ENCODE measurements at places on chromosomes 2 and 18.
A peak's percentile ranks its signal among the peaks of the same experiment; 100 is the strongest.

- DNase-seq: no peak
Measured at GRCh38 chr18:74773171-74773624, 175.5 kb downstream of the ZNF407 start.

- no peak for DNase-seq
Measured at GRCh38 chr18:69469444-69469919, 68.8 kb downstream of the DOK6 start.

DNA sequence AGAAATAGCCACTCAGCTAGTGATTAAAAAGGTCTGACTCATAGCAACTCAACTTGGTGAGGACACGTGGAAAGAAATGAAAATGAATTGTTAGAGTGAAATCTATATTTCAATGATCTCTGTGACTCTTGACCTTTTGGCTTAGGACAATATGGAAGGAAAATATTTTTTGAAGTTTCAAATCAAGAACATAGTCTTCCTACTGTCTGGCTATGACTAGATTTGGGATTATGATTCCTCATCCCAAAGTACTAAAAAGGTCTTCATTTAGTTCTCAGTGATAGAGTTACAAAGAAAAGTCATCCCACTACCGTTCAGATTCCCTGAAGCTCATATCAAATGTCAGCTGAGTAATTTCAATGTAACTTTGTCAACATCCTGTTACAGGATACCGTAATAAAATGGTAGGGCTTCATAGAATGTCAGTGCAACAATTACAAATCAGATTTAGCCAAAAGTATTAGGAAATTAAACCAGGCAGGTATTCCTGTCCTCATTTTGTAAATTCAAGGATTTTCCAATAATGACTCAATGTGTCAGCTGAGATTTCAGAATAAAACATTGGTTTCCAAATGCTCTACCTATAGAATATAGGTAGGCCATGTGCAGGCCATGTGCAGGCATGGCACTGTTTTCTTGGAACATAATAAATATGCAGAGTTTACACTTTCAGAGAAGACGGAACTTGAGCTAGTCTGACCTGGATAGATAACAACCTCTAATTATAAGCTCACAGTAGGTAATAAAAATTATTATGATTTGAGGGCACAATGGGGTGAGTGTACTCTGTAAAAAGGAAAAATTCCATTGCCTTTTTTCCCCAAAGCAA lies 36.0 kb downstream of the ANKRD29 start:
- DNase-seq: no peak

DNA sequence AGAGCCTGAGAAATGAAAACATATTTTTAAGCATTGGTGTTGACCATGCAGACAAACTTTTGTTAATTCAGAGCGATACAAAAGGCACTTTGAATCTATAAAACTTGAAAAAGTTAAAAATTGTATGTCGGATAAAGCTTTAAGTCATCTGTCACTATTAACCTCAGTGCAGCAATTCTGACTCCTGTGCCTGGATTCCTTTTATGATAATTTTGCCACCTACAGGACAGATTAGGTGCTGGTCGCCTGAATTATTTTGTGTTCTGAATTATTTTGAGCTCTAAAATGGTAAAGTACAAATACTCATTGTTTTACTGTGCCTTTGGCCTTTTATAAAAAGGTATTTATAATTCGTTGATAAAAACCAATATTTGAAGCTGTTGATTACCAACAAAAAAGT lies 19.4 kb upstream of the RNF138 start:
- DNase-seq: peak; percentile 27

DNA sequence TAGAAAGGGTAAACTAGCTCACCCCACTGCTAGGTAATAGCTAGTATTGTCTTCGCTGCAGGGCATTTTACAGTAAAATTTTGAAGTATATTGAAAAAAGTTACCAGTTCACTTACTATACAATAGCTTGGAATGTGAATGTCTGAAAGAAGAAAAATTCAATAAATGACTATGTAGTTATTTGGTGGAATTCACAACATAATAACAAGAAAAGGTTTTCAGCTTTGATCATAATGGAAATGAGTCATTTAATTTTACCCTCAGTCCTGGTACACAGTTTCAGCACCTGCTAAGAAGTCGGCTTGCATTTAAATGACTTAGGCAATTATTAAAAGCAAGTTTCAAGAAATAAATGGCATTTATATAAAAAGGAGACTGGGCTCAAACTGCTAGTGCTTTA lies 90.4 kb downstream of the NUP35 start:
- DNase-seq: no peak

GRCh38 chr2:133461484-133461883 lies 106.8 kb downstream of the NCKAP5 start:
- no peak for DNase-seq

DNA sequence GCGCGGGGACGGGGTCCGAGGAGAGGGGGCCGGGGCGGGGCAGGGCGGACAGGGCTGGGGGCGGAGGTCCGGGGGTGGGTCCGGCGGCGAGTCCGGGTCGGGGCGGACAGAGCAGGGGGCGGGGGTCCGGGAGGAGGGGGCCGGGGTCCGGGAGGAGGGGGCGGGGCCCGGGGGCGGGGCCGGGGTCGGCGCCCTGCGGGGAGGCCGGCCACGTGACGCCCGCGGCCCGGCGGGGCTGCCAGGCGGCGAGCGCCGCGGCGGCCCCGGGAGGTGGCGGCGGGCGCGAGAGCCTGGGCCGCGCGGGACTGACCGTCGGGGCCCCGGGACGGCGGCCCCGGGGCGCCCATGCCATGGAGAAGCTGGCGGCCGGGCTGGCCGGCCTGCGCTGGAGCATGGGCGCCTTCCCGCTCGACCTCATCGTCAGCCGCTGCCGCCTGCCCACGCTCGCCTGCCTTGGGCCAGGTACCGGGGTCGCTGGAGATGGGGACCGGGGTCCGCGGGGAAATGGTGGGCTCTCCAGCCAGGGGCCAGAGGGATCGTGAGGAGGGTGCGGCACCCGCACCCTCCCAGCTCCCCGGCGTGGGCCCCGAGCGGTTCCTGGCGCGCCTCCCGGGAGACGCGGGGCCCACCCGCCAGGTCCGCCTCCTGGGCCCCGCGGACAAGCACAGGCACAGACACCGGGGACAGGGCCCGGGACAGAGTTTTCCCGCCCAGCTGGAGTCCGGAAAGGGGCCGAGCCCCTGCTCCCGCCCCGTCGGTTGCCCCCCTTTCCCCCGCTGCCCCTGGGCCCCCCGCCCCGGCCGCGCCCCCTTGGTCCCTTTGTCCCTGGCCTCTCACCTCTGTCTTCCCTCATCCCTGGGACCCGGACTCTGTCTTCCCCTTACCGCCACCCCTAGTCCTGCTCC lies at the start of gene GAREM2:
Gene GAREM2 (plus strand): TSS at position 218 of the 905 bp plus-strand sequence. CDS start 133 bp downstream, at position 351.
- no peak for DNase-seq

GRCh38 chr2:68827666-68828065 lies 43.5 kb downstream of the BMP10 start:
- DNase-seq: no peak

DNA sequence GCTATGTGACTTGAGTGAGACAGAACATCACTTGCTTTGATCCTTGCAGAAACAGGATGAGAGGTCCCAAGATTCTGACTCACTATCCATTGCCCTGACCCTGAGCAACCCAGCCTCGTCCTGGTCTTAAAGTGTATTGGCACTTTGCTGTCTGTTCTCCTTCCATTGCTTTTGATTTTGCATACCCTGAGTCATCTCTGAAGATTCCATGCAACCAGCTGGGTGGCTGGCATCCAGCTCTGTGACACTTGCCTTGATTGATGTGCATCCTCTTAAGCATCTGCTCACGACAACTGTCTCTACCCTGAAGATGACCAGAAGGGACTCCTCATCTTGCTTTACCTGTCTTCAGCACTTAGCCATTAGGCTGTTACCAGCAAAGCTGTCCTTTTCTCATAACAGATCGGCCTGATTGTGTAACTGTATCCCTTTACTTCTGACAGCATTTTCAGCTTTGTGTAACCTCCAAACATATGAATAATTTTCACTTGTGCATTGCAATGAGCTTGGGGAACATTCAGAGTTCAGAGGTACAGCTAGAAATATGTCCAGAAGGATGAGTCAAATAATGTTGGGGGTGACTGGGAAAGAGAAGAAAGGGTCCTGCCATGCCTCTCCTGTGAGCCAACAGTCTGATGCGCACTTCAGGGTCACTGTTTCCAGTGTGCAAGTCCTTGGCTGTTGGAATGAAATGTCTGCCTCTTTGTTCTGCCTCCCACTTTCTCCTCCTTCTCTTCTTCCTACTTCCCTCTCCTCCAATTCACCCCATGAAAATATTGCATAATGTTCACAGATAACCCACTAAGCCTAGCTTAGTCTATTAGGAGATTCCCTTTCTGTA lies 249.7 kb upstream of the OSR1 start:
- no peak for DNase-seq

GRCh38 chr2:145789636-145790035 lies 1269.7 kb upstream of the ZEB2 start:
- no peak for DNase-seq

GRCh38 chr18:4126939-4127338 lies 328.2 kb downstream of the DLGAP1 start:
- no peak for DNase-seq

GRCh38 chr2:122411231-122411630 lies 655.8 kb downstream of the TSN start:
- DNase-seq: no peak

DNA sequence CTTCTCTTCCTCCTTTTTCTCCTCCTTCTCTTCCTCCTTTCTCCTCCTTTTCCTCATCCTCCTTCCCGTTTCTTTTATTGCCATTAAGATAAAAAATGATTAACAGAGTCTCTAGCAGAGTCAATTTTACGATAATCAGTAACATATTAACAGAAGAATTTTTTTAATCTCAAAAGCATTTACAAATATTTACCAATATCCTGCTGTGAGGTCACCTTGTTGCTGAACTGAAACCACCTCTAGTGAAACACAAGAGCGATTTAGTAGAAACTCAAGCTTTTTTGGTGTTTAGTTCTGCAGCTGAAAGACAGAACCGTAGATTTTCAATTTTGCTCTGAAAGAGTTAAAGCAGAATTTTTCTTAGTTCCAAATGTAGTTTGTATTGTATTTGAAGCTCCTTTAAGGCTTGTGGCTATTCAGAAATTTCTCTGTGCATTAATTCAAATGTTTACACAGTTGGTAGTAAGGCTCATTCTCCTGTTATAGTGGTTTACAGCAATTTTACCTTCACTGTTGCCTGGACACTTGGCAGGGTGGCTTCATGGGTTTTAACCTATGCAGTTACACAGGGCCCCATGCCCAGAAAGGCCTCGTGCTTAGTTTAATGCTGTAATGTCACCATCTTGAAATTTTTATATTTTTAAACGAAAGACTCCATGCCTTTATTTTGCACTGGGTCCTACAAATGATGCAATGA lies 1106.6 kb upstream of the FAM98A start:
- DNase-seq: no peak

DNA sequence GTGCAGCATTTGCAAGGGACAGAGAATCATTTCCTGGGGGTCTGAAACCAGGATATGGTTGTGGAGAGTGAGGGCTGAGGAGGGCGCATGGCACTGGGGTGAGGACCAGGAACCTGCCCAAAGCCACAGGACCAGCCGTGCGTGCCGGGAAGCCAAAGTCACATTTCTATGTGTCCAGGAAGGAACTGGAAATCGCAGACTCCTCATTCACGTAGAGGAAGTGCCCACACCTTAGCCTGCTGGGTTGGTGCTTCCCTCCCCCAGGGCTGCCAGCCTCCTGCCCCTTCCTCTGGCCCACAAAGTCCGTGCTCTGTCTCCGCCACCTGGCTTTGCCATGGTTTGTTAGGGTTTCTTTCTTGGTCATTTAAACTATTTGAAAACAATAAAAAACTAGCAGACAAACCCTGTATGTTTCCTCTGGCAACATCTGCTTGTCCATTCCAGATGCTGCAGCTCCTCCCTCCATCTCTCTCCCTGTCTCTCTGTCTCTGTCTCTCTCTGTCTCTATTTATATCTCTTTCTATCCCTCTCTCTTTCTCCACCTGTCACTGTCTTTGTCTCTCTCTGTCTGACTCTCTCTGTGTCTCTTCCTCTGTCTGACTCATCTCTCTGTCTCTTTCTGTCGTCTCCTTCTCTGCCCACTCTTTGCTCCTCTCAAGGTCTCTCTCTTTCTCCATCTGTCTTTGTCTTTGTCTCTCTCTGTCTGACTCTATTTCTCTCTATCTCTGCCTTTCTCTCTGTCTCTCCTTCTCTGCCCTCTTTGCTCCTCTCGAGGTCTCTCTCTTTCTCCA lies 163.2 kb upstream of the TPO start:
- no peak for DNase-seq

GRCh38 chr18:7666195-7666776 lies 99.2 kb downstream of the PTPRM start:
- DNase-seq: no peak

DNA sequence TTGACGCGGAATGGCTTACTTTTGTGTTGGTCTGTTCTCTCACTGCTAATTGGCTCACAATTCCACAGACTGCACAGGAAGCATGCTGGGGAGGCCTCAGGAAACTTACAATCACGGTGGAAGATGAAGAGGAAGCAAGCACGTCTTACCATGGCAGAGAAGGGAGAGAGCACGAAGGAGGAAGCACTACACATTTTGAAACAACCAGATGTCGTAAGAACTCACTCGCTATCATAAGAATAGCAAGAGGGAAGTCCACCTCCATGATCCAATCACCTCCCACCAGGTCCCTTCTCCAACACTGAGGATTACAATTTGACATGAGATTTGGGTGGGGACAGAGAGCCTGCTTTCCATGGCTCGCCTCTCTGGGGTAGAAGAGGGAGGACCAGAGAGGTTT lies 106.2 kb downstream of the KCNF1 start:
- DNase-seq: no peak

- no peak for DNase-seq
Measured at GRCh38 chr2:63587814-63588384, 378 bp downstream of the WDPCP start.

DNA sequence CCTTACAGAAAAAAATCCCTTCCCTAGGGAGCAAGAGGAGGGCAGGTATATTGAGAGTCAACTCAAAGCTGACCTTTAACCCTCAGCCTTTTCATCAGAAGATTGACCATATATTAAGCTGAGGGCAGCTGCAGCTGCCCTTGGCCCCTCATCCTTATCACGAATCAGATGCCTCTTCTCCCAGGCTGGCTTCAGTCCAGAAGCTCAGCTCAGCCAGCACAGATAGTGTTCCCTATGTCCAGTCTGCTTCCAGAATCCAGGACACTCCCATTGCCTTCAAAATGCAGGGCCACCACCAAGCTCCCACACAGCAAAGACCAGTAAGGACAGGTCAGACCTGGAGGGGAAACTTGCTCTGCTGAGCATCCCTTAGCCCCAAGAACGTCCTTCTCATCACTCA lies 146.1 kb downstream of the BCL11A start:
- no peak for DNase-seq

DNA sequence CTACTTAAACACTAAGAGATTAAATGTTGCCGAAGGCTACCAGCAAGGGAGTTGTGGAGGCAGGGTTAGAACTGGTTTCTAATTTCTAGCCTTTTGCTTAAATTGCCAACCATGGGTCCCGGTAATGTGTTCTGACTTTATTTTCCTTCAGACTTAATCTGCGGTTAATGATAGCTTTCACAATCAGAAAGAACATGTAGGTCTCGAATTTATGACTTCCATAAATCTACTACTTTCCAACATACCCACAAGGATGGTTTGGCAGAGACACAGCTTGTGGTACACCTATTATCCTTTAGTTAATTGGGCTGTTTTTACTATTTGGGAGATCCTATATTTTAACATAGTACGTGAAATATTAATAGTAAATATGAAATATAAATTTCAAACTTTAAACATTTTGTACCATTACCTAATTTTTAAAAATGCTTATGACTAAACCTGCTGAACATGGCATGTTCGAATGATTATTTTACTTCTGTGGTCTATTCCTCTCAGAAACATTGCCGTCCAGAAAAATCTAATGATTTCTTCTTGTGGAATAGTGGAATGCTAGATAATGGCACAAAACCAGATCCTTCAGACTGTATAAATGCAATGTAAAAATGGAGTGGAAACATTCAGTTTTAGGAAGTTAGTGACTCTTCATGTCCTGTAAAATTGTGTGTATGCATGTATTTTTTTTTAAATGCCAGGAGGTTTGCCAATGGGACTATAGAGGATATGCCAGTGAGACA lies 41.3 kb downstream of the PARD3B start:
- no peak for DNase-seq

Measured in midbrain (tissue), 1 donor.